ENCODE measurements at places on chromosomes 4 and X. TPM values are rescaled to one million over a fixed set of nuclear protein-coding genes. Genes with fewer than 3 reads are reported as not detected.

- DNase-seq = no peak
Observed at GRCh38 chrX:57906790-57907189, 3.5 kb downstream of the ZXDA start.

Gene PLXNB3
- total RNA-seq = 0.67 TPM

GRCh38 chrX:38850807-38851544, 49.7 kb downstream of the MID1IP1 start:
- no peak for DNase-seq

Gene BRS3
- not detected for total RNA-seq

- peak; percentile 25 for DNase-seq
Observed at GRCh38 chrX:119273420-119274192, 37.5 kb downstream of the PGRMC1 start.

Gene NRK
- total RNA-seq = 0.67 TPM

DNA sequence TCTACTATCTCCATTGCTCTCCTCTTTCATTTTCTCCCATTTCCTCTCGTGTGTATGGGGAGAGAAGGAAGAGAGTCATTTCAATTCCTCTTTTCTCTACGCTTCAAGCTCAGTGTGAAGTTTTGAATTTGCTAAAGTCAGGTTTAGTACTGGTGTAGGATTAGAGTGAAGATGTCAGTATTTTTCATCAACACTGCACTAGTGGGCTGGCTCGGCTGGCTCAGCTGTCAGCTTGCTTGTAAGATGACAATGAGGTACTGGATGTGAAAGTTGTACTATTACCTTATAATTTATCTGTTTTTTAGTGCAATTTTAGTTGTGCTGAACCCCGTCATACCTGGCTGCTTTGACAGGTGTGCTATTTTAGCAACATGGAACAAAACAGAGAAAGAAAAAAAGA, 2.1 kb upstream of the SH2D1A start:
- no peak for DNase-seq

GRCh38 chr4:186666252-186666651, 57.4 kb downstream of the FAT1 start:
- no peak for DNase-seq

Data from thyroid gland (tissue), 4 donors.